ENCODE measurements at places on chromosomes 13 and 19. TPM values are rescaled to one million over a fixed set of nuclear protein-coding genes. Genes with fewer than 3 reads are reported as not detected.

Gene DCLK1
- 1.5 TPM for total RNA-seq

Gene ZNF208
- 3.2 TPM for total RNA-seq

Gene ZNF577
- 6.2 TPM for total RNA-seq

Gene ZNF730
- 3.2 TPM for total RNA-seq

Gene IL17D
- 1.4 TPM for total RNA-seq

Gene GJB6
- not detected for total RNA-seq

Gene CYP2A6
- not detected for total RNA-seq

Gene PRR36
- total RNA-seq = not detected

Gene ANO8
- 7.4 TPM for total RNA-seq

Gene ZNF563
- total RNA-seq = 1.4 TPM

Gene KIRREL2
- 0.08 TPM for total RNA-seq

Gene RFPL4A
- 2.7 TPM for total RNA-seq
